ENCODE measurements at places on chromosomes 5 and 9.

DNA sequence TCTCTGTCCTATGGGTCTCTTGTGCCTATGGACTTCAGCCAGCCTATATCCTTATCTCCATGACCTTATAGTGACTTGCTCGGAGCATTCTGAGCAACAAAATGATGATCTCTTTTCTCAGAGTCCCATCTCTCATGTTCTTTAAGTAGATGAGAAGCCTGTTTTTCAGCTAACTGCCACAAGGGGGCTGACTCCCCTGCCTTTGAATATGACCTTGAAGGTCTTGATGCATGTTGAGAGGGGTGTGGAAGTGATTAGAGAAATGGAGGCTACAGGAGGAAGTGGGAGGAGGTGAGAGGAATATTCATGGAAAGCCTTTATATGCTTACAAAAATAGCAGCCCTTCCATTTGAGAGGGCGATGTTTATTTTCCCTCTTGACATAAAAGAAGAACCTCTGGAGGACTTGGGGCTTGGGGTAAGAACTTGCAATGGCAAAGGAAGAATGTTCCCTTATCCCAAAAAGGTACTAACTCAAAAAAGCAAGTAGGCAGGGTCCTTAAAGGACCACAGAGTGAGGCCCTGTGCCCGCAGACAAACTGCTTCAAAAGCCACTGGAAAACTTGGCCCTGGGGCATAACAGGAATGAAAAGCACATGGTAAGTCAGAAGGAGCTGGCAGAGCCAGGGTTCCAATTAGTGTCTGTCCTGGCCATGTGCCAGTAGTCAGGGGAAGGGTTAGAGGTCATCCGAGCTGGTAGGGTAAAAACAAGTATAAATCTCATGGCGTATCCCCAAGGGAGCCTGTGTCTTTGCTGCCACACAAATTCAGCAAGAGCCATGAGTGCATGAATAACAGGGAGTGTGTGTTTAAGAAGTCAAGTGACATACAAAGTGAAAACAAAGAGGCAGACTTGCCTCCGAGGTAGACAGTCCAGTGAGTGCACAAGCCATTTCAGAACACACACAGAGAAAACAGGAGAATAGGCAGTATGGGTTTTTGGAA is 39.1 kb downstream of the FGD3 start:
- no peak for DNase-seq

- DNase-seq: no peak
These were observed 56.3 kb downstream of the TBCA start for GRCh38 chr5:77719666-77720363.

DNA sequence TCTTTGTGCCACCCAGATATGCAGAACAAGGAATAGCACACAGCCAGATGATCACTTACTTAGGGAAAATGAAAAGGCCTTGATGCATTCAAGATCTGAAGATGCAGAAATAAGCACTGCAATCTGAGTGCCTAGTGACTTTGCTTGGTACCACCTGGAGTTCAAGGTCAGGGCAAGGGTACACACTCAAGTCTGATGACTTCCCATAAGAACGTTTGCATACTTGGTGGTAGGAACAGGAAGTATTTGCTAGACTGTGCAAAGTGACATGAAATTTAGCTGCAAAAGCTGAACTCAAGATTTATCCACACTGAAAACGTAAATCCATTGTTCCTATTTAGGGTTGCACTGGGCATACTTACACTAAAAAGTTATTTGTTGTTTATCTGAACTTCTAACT is 177.1 kb downstream of the PIK3R1 start:
- DNase-seq: no peak

DNA sequence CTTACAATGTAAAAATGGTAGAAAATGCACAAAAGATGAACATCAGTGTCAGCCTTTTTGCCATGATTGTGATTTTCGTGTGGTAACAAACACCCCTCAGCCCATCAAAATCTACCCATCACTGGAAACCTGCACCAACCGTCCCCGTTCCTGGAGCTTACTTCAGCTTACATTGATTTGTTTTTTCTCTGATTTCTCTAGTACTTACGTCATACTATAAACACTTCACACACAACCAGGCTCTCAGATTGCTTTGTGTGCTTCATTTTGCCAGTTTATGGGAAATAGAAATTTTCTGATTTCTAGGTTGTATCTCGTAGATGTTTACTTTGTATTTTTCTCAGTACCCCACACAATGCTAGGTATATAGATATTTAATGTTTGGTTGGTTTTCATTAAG is 129.1 kb downstream of the RAB3C start:
- no peak for DNase-seq

DNA sequence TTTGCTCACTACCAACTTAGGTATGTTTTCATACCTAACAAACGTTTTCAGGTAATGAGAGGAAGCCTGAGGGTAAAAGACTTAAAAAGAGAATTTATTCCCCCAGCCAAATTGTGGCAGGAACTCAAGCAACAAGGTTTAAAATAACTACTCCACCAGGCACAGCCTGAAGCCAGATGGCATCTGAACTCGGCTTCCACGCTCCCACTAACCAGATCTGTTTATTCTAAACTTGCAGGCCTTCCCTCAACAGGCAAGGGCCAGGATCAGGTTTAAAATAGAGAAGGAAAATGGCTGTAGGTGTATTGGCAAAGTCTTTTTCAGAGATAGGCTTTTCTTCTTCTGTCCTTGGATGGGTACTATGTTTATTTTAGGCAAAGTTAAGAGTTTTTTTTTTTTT is 89.4 kb downstream of the OTULIN start:
- DNase-seq: no peak
